ENCODE measurements at places on chromosomes 4 and X. TPM values are rescaled to one million over a fixed set of nuclear protein-coding genes. Genes with fewer than 3 reads are reported as not detected.

GRCh38 chrX:19715711-19716638 lies 171.4 kb downstream of the SH3KBP1 start:
- DNase-seq, result no peak
- no peak overlapping the region for H3K4me3 ChIP-seq
- H3K27me3 ChIP-seq, result no peaks in the 10 kb centered on the region
- H3K36me3 ChIP-seq, result no peaks in the 10 kb centered on the region
- H3K27ac ChIP-seq, result no peak overlapping the region

- H3K4me3 ChIP-seq, result no peak overlapping the region
- no peak overlapping the region for H3K27ac ChIP-seq
- H3K4me1 ChIP-seq, result peaks cover 3% of the 10 kb centered on the region
- DNase-seq, result no peak
- H3K36me3 ChIP-seq, result peaks cover 23% of the 10 kb centered on the region
These were observed 20.9 kb downstream of the PGM2 start for GRCh38 chr4:37847311-37847884.

GRCh38 chrX:100625985-100626491 lies 10.6 kb downstream of the TSPAN6 start:
- peak; percentile 39 for DNase-seq
- no peak overlapping the region for H3K4me3 ChIP-seq
- no peaks in the 10 kb centered on the region for H3K4me1 ChIP-seq
- H3K36me3 ChIP-seq, result no peaks in the 10 kb centered on the region
- H3K27ac ChIP-seq, result no peak overlapping the region
- H3K27me3 ChIP-seq, result no peaks in the 10 kb centered on the region

The NALF2 gene
- total RNA-seq, result 2.0 TPM

The CITED1 gene
- total RNA-seq, result 0.75 TPM

DNA sequence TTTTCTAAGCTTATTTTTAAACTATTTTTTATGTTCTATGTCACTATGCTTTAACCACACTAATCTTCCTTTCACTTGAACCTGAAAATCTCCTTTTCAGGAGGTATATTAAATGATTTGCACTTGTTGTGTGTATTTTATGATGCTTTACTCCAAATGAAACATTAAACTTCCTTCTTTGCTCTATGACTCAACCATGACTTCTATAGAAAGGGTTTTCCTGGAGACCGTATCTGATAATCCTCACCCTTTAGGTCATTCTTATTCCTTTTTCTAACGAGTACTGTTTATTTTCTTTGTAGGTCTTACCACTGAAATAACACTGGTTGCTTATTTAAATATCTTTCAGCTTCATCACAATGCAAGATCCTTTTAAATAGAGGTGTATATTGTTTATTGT lies 1163.2 kb downstream of the PCDH18 start:
- DNase-seq, result peak; percentile 69
- H3K27me3 ChIP-seq, result no peaks in the 10 kb centered on the region
- H3K4me1 ChIP-seq, result peaks cover 4% of the 10 kb centered on the region
- H3K27ac ChIP-seq, result no peak overlapping the region
- no peak overlapping the region for H3K4me3 ChIP-seq

DNA sequence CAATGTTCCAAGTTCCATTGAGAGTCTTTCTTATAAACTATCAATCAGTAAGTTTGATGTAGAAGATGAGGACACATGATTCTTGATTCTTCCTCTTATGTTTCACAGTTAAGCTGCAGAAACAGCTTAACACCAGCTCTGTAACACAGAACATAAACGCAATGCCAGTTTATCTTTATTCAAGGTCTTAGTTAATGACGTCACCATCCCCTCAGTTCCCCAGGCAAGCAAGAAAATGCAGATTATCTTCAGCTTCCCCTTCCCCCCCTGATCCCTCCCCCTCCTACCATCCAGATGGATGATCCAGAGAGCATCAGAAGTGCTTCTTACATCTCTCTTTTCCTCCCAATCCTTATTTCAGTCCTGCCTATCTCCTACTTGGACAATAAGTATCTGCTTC lies 4.4 kb upstream of the SH3RF1 start:
- no peak for DNase-seq
- no peaks in the 10 kb centered on the region for H3K27me3 ChIP-seq
- H3K4me3 ChIP-seq, result no peak overlapping the region
- no peak overlapping the region for H3K27ac ChIP-seq

- H3K4me1 ChIP-seq, result no peaks in the 10 kb centered on the region
- no peak overlapping the region for H3K27ac ChIP-seq
- H3K36me3 ChIP-seq, result no peaks in the 10 kb centered on the region
- no peak for DNase-seq
These were observed 23.2 kb upstream of the AMOT start for GRCh38 chrX:112863850-112864249.

DNA sequence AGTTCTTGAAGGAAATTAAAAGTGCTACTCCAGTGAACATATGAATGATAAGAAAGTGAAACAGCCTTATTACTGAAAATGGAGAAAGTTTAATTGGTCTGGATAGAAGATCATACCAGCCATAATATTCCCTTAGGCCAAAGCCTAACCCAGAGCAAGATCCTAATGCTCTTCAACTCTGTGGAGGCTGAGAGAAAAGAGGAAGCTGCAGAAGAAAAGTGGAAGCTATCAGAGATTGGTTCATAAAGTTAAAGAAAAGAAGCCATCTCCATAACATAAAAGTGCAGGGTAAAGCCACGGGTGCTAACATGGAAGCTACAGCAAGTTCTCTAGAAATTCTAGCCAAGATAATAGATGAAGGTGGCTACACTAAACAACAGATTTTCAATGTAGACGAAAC lies 85.5 kb upstream of the ATOH1 start:
- no peaks in the 10 kb centered on the region for H3K4me1 ChIP-seq
- no peaks in the 10 kb centered on the region for H3K36me3 ChIP-seq
- no peaks in the 10 kb centered on the region for H3K27me3 ChIP-seq
- H3K4me3 ChIP-seq, result no peak overlapping the region
- no peak overlapping the region for H3K27ac ChIP-seq

GRCh38 chr4:69126024-69126423 lies 29.8 kb downstream of the UGT2B7 start:
- no peak for DNase-seq
- no peaks in the 10 kb centered on the region for H3K27me3 ChIP-seq
- no peak overlapping the region for H3K4me3 ChIP-seq
- H3K4me1 ChIP-seq, result no peaks in the 10 kb centered on the region
- no peaks in the 10 kb centered on the region for H3K36me3 ChIP-seq

GRCh38 chr4:173432430-173432829 lies 33.5 kb upstream of the SCRG1 start:
- DNase-seq, result no peak
- H3K4me1 ChIP-seq, result peaks cover 16% of the 10 kb centered on the region
- H3K36me3 ChIP-seq, result no peaks in the 10 kb centered on the region
- no peaks in the 10 kb centered on the region for H3K27me3 ChIP-seq
- no peak overlapping the region for H3K4me3 ChIP-seq

DNA sequence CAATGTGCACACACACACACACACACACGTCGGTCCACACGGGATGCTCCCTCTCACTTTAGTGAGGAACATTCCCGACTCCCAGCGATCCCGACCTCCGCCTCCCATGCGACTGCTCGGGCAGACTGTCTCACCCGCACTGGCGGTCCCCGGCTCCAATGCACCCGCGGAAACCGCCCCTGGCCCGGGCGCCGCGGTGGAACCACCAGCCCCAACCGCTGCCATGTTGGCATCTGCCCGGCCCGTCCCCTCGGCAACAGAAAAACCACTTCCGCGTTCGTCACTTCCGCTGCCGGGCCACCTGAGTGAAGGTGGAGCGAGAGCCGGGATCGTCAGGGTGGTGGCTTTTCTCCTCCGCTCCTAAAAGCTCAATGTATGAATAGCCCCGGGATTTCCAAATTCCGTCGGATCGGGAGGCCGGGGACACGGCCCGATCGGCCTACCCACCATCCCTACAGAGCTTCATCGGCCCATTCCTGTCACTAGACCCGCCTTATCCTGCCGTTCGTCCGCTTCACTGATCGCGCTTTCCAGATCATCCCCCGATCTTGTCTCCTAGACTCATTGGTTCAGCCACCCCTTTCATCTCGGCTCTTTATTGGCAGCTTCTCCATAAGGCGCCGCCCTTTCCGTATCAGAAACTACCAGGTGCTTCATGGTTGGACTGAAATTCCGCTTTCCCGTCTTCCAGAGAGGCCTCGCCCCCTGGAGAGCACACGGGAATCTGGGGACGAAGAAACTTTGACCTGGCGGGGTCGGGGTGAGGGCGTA lies at the start of gene SLC35A2:
SLC35A2 (minus strand) TSS at position 235 of the 771 bp plus-strand sequence; CDS start at position 225, 10 bp downstream.
- no peaks in the 10 kb centered on the region for H3K27me3 ChIP-seq
- H3K4me3 ChIP-seq, result peak within 1 kb of the TSS; percentile 98
- H3K36me3 ChIP-seq, result peaks cover 2% of the 10 kb centered on the region
- peak within 1 kb of the TSS; percentile 79 for H3K27ac ChIP-seq
- H3K4me1 ChIP-seq, result peaks cover 11% of the 10 kb centered on the region

GRCh38 chr4:142671516-142671915 lies 174.6 kb downstream of the INPP4B start:
- H3K27ac ChIP-seq, result no peak overlapping the region
- H3K27me3 ChIP-seq, result no peaks in the 10 kb centered on the region
- no peak for DNase-seq
- no peak overlapping the region for H3K4me3 ChIP-seq

The SLC6A14 gene
- total RNA-seq, result not detected

DNA sequence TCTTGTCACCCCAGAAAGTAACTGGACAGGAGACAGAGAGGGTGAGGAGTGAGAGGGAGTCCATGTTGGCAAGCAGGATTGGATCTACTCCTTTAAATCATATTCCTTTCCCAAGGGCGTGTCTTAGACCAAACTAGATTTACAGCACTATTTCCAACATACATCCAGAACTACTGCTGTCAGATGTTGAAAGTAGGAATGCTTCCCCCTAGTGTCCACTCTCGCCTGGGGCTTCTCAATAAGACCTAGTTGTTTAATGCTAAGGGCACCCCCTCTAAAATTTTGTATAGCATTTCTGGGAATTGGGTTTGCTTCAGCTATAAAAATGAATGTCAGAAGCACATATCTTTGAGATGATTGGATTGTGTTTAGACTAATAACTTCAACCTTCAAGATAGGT lies 13.3 kb downstream of the OFD1 start:
- H3K27ac ChIP-seq, result no peak overlapping the region
- peaks cover 6% of the 10 kb centered on the region for H3K36me3 ChIP-seq
- H3K4me3 ChIP-seq, result no peak overlapping the region
- peak; percentile 42 for DNase-seq

GRCh38 chr4:75235359-75235951 lies 278.7 kb downstream of the RCHY1 start:
- no peak for DNase-seq
- no peak overlapping the region for H3K27ac ChIP-seq
- no peaks in the 10 kb centered on the region for H3K36me3 ChIP-seq
- no peaks in the 10 kb centered on the region for H3K27me3 ChIP-seq
- H3K4me3 ChIP-seq, result no peak overlapping the region
- H3K4me1 ChIP-seq, result no peaks in the 10 kb centered on the region

DNA sequence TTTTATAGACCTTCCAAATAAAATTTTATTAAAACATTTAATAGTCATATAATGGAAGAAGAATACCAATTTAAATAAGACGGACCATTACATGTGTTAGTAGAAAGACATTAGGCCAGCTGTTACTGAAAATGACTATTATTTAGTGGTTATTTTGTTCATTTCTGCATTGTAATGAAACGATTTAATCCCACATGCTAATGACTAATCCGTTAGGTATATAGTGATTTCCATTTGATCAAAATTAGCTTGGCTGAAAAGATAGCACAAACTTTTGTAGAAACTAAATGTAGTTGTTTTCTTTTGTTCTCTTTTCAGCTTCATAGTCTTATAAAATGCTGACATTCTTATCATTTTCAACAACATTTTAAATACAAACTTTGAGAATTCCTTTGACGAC lies 556.1 kb upstream of the TENM3 start:
- H3K27ac ChIP-seq, result peak overlapping the region; percentile 98
- H3K27me3 ChIP-seq, result no peaks in the 10 kb centered on the region

GRCh38 chr4:23717528-23718248 lies 172.2 kb downstream of the PPARGC1A start:
- DNase-seq, result peak; percentile 16
- H3K4me3 ChIP-seq, result no peak overlapping the region
- H3K27me3 ChIP-seq, result no peaks in the 10 kb centered on the region
- no peaks in the 10 kb centered on the region for H3K4me1 ChIP-seq
- no peak overlapping the region for H3K27ac ChIP-seq

The SPATA18 gene
- total RNA-seq, result 19.0 TPM

- peaks cover 6% of the 10 kb centered on the region for H3K36me3 ChIP-seq
- H3K27ac ChIP-seq, result no peak overlapping the region
- H3K4me3 ChIP-seq, result no peak overlapping the region
- DNase-seq, result no peak
- H3K4me1 ChIP-seq, result peaks cover 7% of the 10 kb centered on the region
- no peaks in the 10 kb centered on the region for H3K27me3 ChIP-seq
These were observed 43.7 kb downstream of the PDLIM5 start for GRCh38 chr4:94495408-94495807.

DNA sequence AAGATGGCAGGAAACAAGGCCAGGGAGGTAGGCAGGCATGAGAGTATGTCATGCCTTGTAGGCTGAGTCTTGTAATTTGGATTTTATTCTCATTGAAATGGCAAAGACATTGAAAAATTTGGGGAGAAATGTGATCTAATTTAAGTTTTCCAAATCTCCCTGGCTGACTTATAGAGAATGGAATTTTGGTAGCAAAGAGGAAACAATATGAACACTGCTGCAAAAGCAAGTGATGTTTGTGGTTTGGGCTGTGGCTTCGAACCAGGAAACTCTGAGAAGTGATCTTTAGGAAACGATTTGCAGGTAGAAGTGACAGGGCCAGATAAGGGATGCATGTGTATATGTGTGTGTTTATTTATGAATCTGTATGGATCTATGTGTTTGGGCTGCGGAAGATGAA lies 35.6 kb downstream of the ARSJ start:
- no peaks in the 10 kb centered on the region for H3K36me3 ChIP-seq
- peak overlapping the region; percentile 8 for H3K27ac ChIP-seq
- H3K4me1 ChIP-seq, result peaks cover 32% of the 10 kb centered on the region

The TSPAN6 gene
- 49.7 TPM for total RNA-seq

- no peaks in the 10 kb centered on the region for H3K36me3 ChIP-seq
- H3K27me3 ChIP-seq, result no peaks in the 10 kb centered on the region
- peak; percentile 5 for DNase-seq
- H3K4me1 ChIP-seq, result no peaks in the 10 kb centered on the region
These were observed 59.5 kb downstream of the RXFP1 start for GRCh38 chr4:158581161-158581560.

DNA sequence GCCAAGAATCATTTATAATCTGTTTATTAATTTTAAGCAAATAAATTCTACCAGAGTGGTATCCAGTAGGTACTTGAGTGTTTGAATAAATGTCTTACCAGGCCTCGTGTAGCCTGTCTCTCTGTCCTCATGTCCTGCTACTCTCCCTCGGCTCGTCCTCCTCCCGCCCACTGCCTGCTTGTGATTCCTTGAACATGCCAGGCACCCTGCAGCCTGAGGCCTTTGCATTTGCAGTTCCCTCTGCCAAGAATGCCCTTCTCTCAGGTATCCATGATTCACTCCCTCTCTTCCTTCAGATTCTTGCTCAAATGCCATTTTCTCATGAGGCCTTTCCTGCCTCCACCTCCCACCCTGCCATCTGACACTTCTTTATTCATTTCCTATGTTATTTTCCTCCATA lies 209.7 kb upstream of the PRPS2 start:
- no peak for DNase-seq
- no peaks in the 10 kb centered on the region for H3K27me3 ChIP-seq
- H3K27ac ChIP-seq, result no peak overlapping the region
- no peaks in the 10 kb centered on the region for H3K4me1 ChIP-seq
- H3K4me3 ChIP-seq, result no peak overlapping the region

The FAM241A gene
- total RNA-seq, result 1.5 TPM

- H3K36me3 ChIP-seq, result no peaks in the 10 kb centered on the region
- H3K4me3 ChIP-seq, result no peak overlapping the region
- DNase-seq, result no peak
- no peaks in the 10 kb centered on the region for H3K27me3 ChIP-seq
These were observed 253.1 kb upstream of the GPC4 start for GRCh38 chrX:133668225-133668931.

- H3K4me1 ChIP-seq, result no peaks in the 10 kb centered on the region
- no peak overlapping the region for H3K4me3 ChIP-seq
- H3K27ac ChIP-seq, result no peak overlapping the region
- no peak for DNase-seq
- H3K27me3 ChIP-seq, result no peaks in the 10 kb centered on the region
These were observed 3.5 kb downstream of the ADH6 start for GRCh38 chr4:99215521-99215920.
